ENCODE measurements at places on chromosomes 5 and 9.

DNA sequence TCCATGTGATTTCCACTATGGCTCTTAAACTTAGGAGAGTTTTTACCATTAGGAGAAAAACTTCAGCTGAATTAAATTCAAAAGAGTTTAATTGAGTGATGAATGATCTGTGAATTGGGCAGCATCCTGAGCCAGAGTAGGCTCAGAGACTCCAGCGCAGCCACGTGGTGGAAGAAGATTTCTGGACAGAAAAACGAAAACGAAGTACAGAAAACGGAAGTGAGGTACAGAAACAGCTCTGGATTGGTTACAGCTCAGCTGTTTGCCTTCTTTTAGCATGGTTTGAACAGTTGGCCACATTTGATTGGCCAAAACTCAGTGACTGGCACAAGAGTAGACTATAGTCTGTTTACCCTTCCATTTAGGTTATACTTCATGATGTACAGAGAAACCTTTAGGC lies 69.2 kb upstream of the PLPP1 start:
- no peak for DNase-seq

- no peak for DNase-seq
Measured at GRCh38 chr5:173094012-173094661, 38.0 kb downstream of the CREBRF start.

- DNase-seq = no peak
Measured at GRCh38 chr9:97768746-97769145, 71.6 kb upstream of the XPA start.

GRCh38 chr9:128405077-128405779 lies 15.4 kb upstream of the CERCAM start:
- no peak for DNase-seq

DNA sequence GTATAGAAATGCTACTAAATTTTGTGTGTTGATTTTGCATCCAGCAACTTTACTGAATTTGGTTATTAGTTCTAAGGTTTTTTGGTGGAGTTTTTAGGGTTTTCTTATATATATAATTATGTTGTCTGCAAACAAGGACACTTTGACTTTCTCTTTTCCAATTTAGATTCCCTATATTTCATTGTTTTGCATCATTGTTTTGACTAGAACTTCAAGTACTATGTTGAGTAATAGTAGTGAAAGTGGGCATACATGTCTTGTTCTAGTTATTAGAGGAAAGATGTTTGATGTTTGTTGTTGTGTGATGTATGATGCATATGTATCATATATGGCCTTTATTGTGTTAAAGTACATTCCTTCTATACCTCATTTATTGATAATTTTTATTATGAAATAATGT lies 362.3 kb upstream of the PRR16 start:
- DNase-seq = no peak

DNA sequence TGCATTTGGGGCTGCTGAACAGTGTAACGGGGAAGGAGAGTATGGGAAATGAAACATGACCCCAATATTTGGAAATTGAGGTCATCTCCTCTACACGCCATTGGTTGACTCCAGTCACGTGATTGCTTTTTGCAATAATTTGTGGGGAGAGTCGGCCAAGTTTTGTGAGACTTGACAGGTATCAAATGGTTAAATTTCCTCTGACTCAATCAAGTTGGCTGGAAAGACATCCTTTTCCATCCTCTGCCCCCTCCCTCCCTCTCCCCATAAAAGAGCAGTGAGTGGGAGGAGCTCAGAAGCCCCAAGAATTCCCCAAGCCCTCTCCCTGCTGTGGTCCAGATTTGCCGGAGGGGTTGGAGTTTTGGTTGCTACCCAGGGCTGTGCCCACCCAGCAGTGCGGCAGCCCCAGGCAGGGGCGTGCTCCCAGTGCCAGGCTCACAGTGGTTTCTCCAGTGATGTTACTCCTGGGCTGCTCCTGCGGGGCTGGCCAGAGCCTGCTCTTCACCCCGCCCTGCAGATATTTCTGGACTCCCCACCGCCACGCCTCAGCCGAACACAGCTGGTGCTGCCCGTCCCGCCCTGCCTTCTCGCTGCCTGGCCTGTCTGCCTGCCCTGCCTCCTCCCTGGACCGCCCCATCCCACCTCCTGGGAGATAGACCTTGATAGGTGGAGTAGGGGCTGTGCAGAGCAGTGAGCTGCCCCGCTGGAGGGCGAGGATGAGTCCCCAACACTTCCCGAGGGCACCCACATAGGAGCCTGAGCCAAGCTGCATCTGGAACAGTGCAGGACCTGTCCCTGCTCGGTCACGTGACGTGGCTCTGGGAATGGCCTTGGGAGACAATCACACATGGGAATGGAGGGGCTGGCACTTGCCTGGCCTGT lies 3.4 kb downstream of the COL5A1 start:
- DNase-seq = no peak

- no peak for DNase-seq
Measured at GRCh38 chr9:88773627-88774244, 217.5 kb upstream of the S1PR3 start.

DNA sequence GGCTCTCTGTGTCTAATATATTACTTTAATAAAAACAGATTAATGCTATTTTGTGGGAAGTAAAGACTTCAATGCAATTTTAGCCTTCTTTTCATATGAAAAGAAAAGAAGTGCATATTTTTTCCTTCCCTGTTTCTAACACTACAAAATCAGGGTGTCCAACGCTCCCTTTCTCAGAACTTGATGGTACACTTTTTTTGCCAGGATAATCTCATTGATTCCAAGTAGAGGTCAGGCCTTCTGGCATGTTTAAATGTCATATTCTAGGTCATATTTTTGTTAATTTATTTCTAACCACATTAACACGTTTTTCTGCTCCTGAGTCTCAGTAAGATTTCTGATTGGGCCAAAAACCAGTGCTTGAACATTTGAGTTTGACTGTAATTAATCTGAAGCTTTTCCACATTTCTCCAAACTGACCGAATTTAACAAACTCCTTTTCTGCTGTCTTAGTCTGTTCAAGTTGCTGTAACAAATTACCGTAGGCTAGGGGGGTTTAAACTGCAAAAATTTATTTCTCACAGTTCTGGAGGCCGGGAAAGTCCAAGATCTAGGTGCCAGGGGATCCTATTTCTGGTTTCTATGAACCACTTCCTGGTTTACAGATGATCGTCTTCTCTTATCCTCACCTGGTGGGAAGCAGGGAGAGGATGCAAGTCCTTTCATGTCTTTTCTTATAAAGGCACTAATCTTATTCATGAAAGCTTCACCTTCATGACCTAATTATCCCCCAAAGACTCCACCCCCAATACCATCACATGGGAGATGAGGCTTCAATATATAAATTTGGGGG lies 63.2 kb upstream of the ELL2 start:
- DNase-seq = no peak

DNA sequence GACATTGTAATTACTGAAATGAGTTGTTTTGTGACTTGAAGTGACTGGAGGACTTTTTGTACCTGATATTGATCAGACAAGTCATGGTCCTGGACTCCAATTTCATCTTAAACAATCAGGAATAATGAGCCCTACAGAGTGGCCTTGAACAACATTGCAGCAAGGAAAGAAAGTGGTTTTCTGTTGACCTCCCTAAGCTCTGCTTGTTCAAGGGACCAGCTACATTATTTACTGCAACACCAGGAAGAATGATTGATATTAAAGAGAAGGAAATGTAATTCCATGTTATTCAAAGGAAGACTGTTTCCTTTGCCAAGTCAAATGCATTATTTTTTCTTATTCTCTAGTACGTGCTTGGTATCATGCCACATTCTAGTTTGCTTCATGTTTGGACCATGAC lies 22.6 kb downstream of the ENTREP1 start:
- no peak for DNase-seq

GRCh38 chr5:54021431-54022164 lies 288.8 kb downstream of the ARL15 start:
- peak; percentile 39 for DNase-seq

GRCh38 chr9:114852050-114852594 lies 46.3 kb upstream of the TNFSF15 start:
- DNase-seq = no peak

- DNase-seq = no peak
Measured at GRCh38 chr9:120593955-120594277, 13.9 kb upstream of the CDK5RAP2 start.

- DNase-seq = no peak
Measured at GRCh38 chr5:71883742-71884103, 164.6 kb downstream of the CARTPT start.

DNA sequence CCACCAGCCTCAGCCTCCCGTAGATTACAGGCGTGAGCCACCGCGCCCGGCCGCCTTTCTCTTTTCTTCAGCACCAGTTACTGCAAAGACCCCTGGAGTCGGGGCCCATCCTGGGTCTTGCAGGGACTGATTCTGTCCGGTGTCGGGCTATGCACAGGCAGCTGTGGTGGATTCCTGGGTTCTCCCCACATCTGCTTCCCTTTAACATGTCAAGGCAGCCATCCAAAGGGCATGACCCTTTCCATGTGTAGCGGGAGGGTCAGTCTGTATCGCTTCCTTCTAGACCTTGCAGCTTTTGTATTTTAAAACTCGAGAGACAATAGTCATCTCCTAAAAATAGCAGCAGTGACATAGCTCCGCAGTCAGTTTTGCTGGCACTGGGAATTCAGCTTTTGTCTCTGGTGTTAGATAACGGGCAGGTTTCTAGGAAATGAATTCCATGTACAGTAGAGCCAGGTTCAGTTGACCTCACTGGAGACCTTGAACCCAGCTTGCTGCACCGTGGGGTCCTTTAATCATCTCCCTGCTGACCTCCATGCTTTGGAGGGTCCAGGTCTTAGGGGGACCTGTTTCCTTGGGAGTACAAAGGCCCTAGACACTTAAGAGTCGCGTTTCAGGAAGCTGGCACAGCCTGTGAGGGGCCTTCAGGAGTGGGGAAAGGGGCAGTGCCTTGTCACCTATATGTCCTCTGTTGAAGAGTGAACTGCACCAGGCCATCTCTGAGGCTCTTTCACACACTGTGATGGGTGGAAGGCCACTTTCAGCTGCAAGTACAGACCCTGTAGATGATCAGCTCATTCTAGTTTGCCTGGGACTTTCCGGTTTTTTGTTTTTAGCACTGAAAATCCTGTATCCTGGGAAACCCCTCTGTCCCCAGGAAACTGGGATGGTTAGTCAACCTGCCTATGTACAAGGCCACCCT lies 13.8 kb downstream of the ANKRD33B start:
- DNase-seq = no peak

- no peak for DNase-seq
Measured at GRCh38 chr9:38482918-38483592, 58.8 kb upstream of the IGFBPL1 start.

GRCh38 chr5:171705830-171706468 lies 79.7 kb upstream of the SMIM23 start:
- DNase-seq = no peak

DNA sequence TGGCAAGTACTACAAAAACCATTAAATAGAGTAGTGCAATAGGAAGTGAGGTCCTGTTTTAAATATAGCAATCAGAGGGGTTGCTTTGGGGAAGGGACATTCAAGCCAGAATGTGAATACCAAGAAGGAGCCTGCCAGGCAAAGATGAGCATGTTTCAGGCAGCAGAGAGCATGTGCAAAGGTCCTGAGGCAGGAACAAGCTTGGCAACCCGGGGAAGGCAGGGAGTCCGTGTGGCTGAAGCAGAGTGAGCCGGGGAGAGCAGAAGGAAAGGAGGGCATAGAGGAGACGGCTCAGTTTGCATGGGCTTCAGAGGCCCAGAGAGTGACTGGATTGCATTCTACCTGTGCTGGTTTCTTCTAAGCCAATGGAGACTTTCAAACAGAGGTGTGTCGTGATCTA lies 22.7 kb upstream of the CPLX2 start:
- DNase-seq = no peak

- peak; percentile 68 for DNase-seq
Measured at GRCh38 chr5:141618030-141618803, 583 bp downstream of the DIAPH1 start.

GRCh38 chr9:85978496-85978895 lies 37.5 kb downstream of the NAA35 start:
- DNase-seq = no peak

DNA sequence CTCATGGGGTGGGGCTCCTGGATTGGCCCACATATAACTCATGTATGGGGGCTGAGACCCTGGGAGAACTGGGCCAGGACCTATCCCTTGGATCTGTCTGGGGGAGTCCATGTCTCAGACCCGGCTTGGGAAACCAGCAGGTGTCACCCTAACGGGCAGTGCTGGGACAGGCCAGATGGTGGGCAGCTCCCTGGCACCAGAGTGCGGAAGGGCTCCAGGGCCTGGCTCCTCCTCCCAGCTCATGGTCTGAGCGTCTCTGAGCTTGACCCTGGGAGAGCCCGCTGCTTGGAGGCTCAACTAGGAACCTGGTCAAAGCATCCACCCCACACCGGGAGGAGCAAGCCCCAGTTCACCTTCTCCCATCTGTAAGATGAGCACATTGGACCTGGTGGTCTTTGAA lies 15.5 kb upstream of the NCS1 start:
- no peak for DNase-seq

DNA sequence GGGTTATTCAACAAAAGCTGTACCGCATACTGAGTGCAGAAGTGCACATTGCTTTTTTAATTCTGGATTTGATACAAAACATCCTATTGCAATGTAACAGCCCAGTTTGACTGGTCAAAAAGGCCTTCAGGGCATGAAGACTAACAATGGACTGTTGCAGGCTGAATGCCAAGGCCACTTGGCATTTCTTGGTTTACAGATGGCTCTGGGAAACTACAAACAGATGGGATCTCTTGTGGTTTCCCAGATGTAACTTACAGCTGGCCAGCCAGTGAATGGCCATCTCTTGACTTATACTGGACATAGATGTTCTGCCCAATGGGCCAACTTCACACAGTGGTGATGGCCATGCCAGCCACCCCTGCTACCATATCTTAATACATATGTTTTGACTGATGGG lies 36.8 kb downstream of the UGT3A2 start:
- DNase-seq = no peak

DNA sequence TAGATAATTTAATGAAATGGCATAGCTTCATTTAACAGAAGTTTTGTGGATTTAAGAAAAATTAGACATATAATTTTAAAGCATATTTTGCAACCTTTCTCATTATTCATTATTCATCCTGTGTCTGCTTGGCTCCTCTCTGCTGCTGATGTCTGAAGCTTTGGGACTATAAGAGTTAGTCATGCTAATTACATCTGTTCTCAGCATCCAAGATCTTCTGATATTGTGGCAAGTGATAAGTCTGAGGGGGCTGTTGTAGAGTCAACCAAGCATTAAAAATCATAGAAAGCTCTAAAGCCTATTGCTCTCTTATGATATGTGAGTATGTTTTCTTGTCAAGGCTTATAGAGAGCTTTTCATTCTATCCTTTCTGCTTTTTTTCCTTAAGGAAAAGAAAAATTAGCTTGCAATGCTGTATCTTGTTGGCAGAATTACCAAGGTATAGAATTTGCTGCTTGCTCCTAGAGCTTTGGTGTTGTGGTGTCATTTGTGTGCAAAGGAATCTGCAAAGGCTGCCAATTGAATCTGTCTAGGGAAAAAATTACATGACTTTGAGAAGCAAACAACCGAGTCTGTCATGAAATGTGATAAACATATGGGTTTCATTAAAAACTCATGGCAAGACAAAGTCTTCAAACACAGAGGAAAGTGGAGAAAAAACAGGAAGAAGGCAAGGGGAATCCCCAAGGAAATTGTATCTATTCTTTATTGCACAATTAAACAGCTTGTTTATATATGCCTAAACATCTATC lies 156.1 kb upstream of the DAB2 start:
- no peak for DNase-seq

All from activated CD8-positive, alpha-beta T cell treated with anti-CD3 and anti-CD28 coated beads for 36 hours (primary cell).